ENCODE measurements at places on chromosomes 6 and 20.

DNA sequence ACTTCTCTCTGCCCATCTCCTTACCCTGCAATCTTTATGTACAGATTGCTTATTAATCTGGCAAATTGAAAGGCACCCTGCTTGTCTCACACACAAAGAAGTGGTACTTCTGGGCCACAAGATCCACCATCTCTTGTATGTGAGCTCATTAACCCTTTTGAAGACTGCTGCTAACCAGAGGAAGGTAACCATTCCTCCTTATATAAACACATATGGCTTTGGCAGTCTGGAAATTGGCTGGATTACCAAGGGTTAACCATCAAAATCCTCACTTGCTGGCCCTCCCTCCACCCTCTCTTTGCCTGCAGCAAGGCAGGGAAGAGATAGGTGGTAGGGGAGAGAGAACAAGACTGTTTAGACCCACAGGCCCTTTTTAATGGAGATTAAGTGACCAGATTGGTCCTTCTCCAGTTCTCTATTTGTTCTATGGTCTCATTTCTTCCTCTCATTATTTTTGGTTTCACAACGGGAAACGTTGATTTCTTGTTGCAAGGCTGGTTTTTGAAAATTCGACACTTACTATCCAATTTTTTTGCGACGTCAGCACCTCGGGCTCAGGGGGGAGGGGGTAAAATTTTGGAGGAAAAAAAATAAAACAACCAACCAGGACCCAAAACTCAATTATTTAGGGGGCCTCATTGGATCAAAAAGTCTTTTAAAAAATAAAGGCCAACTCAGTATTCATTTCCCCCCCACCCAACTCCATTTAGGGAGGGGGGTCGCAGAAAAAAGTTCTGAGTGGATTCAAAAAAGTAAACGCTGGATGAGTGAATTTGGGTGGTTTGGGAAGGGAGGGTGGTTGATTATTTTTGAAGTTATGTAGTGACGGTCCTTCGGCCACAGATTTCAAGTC is 859 bp downstream of the PPP1R10 start:
- DNase-seq: no peak

DNA sequence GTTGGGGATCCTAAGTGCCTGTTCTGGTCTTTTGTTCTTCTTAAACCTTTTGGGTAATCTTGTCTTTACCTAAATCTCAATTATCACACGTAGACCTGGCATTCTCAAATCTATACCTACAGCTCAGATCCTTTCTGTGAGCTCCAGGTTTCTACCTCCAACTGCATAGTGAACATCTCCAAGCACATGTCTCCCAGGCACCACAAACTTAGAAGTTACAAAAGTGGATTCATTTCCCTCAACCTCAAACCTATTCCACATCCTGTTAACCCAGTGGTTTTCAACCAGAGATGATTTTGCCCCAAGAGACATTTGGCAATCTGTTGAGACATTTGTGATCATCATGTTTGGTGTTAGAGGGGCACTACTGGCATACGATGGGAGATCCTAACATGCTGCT is 183.5 kb downstream of the TENT5A start:
- no peak for DNase-seq

DNA sequence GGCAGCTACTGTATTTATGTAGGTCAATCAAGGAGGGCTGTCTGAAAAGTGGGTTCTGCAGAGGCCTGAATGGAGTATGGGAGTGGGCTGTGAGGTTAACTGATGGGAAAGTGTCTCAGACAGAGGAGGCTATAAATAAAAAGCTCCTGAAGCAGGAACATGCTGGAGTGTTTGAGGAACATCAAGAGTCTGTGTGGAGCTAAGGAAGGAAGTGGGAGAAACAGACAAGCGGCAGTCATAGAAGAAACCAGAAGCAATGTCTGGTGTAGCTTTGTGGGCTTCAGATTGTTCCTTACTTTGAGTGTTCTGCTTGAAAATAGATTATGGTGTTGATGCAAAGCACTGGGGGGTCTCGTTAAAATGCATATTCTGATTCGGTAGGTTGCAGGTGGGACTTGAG is 101.5 kb upstream of the OGFRL1 start:
- no peak for DNase-seq

DNA sequence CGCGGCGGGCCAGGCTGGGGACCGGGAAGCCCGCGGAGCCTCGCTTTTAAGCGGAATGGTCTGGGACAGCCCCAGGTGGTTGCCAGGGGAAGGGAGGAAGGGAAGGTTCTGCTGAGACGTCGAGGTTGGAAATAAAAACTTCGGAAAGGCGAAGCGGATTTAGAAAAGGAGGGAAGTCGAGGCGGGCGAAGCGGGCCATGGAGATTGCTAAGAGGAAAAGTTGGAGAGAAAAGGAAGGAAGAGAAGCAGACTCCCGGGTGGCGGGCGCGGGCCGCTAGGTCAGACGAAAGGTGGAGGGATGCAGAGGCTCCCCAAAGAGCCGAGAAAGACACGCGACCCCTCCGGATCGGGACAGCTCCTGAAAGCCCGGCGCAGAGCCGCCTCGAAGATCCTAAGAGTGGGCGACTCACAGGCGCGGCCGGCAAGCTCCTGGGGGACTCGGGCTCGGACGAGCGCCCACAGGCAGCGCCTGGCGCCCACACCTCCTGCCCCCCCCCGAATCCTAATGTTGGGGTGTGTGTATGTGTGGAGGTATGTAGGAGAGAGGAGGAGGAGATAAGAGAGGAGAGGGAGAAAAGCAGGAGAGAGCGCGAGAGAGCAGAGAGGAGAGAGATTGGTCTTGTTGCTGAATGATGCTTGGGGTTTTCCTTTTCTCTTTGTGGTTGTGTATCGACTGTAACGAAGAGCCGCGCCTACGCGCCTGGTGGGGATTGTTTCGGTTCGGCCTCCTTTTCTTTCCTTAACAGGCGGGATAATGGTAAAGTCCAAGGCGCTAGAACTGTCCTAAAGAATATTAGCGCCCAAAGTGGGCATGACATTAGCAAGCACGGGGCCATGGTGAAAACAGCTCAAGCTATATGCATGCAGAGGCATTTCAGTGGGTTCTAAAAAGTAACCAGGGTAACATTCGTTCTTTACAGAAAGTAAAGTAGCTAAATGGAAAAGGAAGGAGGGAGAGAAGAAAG is 1.5 kb downstream of the TFAP2B start:
- no peak for DNase-seq

DNA sequence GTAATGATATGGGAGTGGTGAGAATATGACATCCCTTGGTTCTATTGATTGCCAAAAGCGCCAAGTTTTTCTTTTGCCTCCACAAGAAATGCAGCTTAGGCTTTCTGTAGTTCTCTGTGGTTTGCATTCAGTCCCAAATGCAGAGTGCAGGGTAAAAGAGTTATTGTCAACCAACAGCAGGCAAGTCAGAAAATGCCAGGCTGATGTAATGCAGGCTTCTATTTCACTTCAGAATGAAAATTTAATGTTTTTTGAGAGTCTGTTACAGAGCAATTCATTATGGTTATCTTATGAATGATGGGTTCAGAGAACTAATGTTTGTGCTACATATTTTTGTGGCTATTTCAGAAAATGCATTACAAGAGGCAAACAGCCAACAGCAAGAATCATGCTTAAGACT is 293.5 kb downstream of the CENPW start:
- no peak for DNase-seq

DNA sequence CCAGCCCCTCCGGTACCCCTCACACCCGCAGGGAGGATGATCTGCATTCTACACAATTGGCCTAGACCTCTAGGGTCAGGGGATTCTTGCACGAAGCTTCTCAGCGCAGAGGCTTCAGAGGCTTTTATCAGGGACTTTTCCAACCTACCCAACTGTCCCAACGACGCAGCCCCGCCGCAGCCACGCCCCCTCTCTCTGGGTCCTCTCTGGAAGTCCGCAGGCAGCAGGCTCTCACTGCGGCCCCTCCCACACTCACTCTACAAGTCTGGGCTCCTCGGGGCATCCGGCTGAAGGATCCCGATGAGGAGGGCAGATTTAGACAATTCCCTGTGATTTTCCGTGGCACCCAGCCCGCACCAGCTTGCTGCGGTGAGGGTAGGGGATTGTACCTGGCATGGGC is 227.7 kb upstream of the RNF24 start:
- no peak for DNase-seq

GRCh38 chr20:34388000-34388399 is 24.9 kb downstream of the ITCH start:
- DNase-seq: no peak

- DNase-seq: peak; percentile 66
Observed at GRCh38 chr6:41155132-41155805, 1.1 kb upstream of the TREML1 start.

GRCh38 chr6:18279422-18279821 is 15.1 kb upstream of the DEK start:
- DNase-seq: no peak

DNA sequence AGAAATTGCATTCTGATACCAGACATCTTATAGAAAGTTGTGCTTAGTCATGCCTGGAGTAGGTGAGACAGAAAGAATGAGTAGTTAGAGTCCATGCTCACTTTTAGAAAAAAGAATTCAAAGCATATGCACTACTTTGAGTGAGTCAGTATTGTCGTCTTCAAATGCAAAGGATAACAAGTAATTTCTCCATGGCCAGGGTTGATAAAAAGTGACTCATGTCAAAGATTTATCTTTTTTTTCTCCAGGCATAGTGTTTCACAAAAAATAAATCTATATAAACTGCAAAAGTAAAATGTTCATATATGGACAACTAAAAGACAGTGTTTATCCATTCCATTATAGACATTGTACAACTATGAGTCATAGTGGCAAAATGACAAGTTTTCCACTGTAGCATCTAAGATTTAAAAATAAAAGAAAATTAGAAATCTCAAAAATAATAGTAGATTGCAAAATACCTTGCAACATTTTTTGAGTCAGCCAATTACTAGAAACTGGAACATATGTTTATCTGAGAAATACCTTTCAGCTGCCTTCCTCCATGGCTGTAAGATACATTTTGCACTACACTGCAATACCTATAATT is 329.6 kb downstream of the GRIK2 start:
- no peak for DNase-seq

DNA sequence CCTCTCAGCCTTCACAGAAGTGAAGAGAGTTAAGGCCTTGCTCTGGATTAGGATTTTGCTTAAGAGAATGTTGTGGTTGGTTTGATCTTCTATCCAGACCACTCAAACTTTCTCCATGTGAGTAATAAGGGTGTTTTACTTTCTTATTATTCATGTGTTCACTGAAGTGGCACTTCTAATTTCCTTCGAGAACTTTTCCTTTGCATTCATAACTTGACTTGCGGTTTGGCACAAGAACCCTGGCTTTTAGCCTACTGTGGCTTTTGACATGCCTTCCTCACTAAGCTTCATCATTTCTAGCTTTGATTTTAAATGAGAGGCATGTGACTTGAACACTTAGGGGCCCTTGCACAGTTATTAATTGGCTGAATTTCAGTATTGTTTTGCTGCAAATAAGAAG is 166.1 kb upstream of the OPRM1 start:
- no peak for DNase-seq

- no peak for DNase-seq
Observed at GRCh38 chr6:131600716-131601115, 27.3 kb downstream of the MED23 start.
